Cerebellar nuclear complex (tissue), 1 donor: ENCODE measurements at places on chromosomes 11 and 22.

DNA sequence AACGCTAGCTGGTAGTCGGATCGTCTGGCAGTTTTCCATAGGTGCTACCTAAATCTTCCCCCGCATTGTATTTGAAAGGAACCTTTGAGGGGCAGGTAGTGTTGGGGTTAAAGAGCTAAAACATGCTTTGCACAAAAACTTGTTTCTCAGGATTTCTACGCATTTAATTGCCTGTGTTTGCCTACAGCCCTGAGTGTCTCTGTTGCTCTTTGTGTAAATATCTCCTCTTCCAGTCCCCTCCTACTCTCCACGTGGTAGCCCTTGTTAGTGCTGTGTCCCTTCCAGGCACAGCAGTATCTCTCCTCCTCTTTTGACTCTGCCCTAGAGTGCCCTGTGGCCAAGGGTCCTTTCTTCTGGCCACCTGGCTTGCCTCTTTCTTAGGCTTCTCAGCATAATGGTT lies 81.7 kb downstream of the BARX2 start:
- no peak for DNase-seq

DNA sequence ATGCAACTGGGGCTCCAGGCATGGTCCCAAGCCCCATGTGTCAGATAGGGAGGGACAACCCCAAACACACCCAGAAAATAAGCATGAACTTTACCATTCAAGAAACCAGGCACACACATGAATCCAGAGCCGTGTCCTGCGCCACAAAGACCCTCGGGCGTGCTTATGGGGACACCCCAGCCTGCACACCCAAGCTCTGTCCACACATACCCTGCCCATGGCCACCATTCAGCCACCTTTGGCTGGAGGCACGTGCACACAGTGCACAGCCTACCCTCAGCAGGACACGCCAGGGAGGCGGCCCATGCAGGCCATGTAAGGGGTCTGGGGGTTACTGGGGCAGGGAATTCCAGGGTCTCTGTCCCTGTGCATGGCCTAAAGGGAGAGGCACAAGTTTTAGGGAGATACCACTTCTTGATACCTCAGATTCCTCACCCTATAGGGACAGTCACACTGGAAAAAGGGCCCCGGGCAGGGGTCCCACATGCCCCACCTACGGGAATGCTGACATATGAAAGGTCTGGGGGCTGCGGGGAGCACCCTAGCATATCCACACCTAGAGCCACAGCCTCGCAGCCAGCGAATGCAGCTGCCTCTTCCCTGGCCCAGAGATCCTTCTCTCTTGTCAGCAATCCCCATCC lies 20.6 kb downstream of the PACSIN2 start:
- no peak for DNase-seq

- no peak for DNase-seq
Measured at GRCh38 chr22:49869845-49870712, 16.4 kb downstream of the ZBED4 start.

GRCh38 chr11:58254936-58255335 lies 13.1 kb downstream of the OR10W1 start:
- no peak for DNase-seq

DNA sequence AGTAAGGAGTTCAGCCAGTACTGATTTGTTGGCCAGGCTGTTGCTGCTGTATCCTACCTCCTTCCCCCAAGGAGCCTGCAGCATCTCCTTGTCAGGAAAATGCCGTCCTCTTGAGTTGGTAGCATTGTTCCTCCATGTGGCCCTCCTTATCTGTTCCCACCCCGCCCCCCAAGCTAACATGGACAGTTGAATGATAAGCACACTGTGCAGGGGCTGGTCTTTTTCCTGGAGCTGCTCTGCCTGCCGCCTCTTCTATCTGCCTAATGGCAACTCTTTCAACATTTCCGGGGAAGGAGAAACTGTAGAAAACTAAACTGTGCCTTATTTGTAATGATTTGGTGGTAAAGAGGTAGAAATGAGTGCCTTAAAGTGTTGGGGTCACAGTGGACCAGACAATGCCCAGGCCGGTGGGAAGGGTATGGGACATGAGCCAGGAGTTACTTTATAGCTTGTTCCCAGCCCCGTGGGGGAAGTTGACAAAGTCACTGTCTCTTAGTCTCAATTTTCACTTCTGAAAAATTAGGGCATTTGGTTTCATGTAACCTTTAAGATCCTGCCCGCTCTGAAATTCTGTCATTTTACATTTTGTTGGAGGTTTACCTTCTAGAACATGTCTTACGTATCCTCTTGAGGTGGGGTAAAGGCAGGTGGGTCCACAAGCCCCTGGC lies 4.5 kb downstream of the FAM118A start:
- no peak for DNase-seq

DNA sequence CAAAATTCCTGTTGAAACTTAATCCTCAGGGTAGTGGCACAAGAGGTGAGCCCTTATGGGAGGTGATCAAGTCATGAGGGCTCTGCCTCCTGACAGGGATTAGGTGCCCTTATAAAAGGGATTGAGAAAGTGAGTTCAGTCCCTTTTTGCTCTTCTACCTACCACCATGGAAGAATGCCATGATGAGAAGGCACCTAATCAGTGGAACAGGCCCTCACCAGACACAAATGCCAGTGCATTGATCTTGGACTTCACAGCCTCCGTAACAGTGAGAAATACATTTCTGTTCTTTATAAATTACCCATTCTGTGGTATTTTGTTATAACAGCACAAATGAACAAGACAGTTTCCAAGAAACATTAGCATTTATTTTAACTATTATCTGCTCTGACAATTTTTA lies 81.0 kb upstream of the MTMR2 start:
- DNase-seq = no peak
